ENCODE measurements at places on chromosomes 5 and 9.
A peak's percentile ranks its signal among the peaks of the same experiment; 100 is the strongest.

DNA sequence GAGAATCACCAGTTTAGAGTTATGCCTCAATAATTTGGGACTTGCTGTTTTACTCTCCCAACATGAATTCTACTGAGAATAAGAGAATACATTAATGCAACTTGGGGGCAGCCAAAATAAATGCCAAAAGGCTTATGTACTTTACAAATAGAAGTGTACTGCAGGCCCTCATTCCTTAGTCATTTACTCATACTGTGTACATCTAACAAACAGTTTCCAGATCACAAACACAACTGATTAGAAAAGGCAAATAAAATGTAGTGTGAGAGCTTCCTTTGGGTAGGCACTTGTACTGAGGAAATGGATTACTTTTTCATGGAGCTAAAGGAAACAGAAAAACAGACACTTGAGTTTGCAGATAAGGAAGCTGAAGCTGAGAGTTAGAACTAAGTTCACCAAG, 12.6 kb downstream of the ANKDD1B start:
- peak; percentile 49 for DNase-seq

GRCh38 chr5:59674763-59675162, 218.8 kb downstream of the PDE4D start:
- DNase-seq, result no peak

- peak; percentile 94 for DNase-seq
Observed at GRCh38 chr5:54663866-54664265, 146.3 kb downstream of the SNX18 start.

GRCh38 chr9:4048441-4048840, 251.4 kb downstream of the GLIS3 start:
- DNase-seq, result peak; percentile 28

DNA sequence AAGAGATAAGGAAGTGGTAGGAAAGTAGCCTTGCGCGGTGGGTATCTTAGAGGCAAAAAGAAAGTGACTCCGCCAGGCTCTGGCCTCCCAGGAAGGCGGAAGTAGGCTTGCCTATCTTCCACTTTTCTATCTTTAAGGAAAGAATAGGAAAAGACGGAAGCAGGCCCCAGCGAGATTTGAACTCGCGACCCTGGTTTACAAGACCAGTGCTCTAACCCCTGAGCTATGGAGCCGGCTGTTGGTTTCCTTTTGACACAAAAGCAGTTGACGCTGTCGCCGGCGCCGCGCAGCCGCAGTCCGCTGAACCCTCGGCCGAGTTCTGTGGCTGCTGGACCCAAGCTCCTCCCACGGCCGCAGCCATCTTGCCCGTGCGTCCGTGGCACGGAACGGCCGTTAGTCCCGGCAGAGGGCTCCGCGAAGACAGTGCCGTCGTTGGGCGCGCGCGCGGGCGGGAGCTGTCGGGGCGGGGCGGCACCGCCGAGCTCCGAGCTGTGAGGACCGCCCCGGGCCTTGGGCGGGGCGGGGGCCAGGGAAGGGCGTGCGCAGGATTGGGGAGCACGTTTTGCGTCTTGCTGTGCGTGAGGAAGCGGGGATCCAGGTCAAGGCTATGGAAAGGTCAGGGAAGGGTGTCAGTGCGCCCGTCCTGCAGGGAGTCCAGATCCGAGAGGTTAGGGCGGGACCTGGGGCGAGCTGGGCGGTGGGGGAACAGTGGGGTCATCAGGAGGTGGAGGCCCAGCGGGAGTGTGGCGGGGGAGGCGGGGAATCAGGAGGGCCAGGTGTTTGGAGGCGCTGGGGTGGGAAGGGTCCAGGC, 13.3 kb downstream of the TRIM7 start:
- DNase-seq, result peak; percentile 98

DNA sequence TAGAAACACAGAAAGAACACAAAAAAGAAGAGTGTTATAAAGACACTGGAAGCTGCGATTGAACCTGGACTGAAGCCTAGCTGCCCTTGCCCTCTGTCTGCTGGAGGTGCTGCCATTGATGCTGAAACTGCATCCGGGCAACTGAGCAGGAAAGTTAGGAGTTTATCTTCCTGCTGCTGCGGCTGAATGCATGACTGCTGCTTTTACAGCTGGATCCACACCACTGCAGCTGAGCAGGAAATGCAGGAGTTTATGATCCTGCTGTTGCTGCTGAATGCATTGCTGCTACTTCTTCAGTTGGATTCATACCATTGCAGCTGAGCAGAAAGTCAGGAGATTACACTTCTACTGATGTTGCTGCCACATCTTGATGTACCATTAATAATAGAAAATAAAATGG, 21.8 kb upstream of the JAKMIP2 start:
- DNase-seq, result no peak

GRCh38 chr5:80184235-80185023, 71.4 kb downstream of the SERINC5 start:
- DNase-seq, result peak; percentile 20

DNA sequence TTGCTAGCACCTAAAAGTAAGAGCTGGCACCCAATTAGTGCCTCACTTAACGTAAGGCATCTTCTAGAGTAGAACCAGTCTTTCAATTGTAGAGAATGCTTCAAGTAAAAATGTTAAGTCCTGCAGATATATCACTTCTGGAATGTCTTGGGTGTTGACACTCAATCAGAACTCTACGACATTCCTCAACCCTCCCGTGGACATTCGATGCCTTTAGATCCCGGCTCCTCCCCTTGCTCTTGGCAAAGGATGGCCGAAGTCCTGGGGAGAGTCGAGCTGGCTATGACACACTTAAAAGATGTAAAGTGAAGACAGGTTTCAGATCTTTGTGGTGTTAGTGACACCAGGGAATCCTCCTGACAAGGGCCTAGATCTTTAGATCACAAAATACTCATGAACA, 87.5 kb upstream of the ERCC6L2 start:
- no peak for DNase-seq

DNA sequence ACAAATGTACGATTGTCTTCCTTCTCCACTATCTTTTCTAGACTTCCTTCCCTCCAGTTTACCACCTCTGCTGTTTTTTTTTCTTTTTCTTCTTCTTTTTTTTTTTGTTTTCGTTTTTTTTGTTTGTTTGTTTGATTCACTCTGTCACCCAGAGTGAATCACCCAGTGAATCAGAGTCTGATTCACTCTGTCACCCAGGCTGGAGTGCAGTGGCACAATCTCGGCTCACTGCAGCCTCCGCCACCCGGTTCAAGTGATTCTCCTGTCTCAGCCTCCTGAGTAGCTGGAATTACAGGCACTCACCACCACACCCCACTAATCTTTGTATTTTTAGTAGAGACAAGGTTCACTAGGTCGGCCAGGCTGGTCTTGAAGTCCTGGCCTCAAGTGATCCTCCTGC, 375.7 kb downstream of the NTRK2 start:
- no peak for DNase-seq

DNA sequence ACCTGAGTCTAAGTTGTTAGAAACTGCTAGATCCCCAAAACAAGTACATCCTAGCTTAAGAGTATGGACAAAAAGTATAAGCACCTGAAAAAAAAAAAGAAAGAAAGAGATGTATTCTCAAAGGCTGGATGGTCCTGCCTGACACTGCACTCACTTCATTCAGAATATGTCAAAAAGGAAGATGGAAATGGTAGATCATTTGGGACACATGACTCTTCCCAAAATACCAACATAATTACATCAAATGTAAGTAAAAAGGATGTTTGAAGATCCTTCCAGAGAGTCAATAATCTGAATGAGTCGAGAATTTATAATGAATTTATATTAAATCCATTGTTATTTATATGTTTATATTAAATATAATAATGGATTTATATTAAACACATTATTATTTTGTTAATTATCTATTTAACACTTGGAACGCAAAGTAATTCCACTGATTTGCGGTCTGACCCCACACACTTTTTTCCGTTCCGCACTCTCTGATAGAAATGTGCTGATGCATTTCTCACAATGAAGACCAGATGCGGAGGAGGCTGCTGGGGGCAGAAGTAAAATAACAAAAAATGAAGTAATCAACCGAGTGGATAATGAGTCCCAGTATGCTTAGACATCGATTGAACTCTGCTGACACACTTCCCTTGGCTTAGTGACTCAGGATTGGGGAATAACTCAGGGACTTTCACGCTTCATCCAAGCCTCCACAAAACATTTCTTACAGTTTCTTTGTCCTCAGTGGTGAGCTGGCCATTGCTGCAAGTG, 201.2 kb downstream of the ADAMTS12 start:
- DNase-seq, result peak; percentile 82

- no peak for DNase-seq
Observed at GRCh38 chr5:68261569-68262065, 46.1 kb downstream of the PIK3R1 start.

DNA sequence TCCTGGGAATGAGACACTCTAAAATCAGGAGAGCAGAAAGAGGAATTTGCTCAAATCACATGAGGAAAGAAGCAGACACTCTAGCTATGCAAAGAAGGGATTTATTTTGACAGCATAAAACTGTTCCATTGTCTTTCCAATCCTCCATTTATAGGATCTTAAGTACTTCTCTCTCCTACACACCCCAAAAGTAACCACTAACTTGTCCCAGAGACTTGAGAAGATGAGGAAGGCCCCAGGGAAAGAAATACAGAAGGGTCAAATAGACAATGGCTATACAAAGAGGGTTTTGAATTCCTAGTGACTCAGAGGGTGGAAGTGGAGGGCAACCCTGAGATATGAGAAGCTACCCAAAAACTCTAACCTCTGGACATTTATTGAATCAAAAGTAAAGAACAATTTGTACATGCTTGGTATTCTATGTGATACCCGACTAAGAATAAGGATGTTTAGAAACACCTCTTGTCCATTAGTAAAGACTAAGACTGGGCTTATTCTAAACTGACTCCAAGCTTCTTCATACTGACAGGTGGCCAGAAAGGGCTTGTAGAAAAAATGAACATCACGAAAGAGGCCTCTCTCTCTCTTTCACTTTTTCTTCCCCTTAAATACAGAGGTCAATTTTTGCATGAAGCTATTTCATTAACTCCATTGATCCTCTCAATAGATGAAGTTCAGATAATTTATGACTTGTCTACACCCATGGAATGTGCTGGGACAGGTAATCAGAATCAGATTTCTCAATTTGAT, 20.6 kb downstream of the DMAC1 start:
- no peak for DNase-seq

DNA sequence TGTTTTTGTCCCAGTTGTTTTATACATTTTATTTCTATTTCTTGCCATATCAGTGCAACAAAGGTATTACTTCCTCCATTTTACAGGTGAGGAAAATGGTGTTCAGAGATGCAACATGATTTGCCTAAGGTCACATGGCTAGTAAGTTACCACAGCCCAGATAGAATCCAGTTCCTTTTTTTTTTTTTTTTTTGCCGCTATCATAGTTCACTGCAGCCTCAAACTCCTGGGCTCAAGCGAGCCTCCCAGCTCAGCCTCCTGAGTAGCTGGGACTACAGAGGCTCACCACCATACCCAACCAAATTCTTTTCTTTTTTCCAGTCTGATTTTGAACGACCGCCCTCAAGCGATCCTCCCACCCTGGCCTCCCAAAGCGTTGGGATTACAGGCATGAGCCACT, 480 bp upstream of the CCDC69 start:
- DNase-seq, result no peak

- DNase-seq, result no peak
Observed at GRCh38 chr9:209143-209758, 5.4 kb upstream of the DOCK8 start.

GRCh38 chr5:176719113-176719739, 71.9 kb downstream of the TSPAN17 start:
- no peak for DNase-seq

DNA sequence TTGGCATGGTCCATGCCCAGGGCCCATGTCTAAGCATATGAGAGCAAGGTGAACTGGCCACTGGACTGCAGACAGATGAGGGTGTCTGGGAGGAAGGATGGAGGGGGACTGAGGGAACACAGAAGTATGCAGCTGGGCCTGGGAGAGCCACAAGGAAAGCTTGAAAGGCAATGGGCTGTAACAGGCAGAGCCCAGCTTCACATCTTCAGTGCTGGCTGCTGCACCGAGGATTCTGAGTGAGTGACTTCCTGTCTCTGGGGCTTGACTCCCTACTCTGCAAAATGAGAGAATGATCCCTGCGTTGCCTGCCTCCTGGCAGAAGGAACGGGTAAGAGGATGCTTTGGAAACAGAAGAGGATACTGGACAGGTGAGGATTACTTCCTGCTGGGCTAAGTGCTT, 29.0 kb downstream of the COL15A1 start:
- DNase-seq, result no peak

- no peak for DNase-seq
Observed at GRCh38 chr5:116754556-116754955, 179.9 kb upstream of the SEMA6A start.

DNA sequence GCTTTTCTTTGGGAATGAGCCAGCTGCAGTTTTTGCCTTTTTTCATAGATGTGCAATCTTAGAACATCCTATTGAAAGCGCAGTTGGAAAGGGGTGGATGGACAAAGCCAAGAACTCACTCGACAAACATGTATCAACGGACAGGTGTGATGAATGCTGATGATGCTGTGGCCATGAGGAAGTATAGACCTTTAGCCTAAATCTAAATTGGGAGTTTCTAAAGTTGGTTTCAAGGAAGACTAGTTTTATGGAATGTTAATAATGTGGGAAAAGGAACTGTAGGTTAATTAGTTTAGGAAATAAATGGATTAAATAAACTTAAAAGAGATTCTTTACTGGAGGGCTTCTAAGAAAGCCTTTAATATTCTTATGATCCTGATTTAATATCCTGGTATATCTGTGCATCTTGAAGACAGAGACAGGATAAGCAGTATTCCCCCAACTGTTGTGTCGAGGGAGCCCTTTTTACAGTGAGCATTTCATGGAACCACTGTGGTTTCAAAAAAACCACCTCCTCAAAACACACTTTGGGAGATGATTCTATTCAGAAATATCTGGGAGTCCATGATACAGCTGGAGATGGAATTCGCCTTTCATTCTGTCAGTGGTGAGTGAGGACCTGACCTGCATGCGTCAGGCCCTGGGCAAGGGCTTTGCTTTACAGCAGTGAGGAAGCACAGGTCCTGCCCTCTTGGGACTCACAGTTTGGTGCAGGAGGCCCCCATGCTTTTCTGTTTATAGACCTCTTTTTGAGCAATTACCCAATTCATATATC, 82.6 kb downstream of the AOPEP start:
- DNase-seq, result peak; percentile 59

GRCh38 chr5:11611011-11611410, 293.2 kb downstream of the CTNND2 start:
- DNase-seq, result no peak

DNA sequence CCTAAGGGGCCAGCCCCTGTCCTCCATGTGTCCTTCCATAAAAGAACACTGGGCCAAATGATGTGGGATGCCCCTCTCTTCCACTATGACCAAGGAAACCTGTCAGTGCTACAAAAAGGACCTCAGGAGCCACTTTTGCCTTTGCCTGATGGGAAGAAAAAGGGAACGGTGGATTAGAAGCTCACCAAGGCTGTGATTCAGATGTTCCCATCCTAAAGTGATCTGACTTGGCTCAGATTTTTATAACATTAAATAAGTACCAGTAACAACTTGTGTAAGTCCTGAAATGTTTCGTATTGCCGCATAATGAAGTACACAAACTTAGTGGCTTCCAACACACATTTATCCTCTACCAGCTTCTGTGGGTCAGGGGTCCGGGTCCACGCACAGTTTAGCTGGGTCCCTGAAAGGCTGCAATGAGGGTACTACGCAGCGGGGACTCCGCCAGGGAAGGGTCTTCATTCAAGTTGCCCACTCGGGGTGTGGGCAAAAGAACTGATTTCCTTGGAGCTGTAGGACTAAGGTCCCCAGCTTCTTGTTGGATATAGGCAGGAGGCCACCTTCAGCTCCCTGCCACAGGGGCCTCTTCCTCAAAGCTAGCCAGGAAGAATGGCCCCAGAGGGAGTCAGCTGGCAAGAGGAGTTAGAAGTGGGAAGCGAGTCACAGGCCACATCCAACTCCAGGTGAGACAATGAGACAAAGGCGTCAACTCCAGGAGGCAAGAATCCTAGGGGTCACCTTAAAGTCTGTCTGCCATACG, 60.4 kb downstream of the RAPGEF1 start:
- no peak for DNase-seq

- DNase-seq, result no peak
Observed at GRCh38 chr5:43433382-43433781, 21.2 kb upstream of the CCL28 start.
